Lung (tissue), 17 donors: ENCODE measurements at places on chromosomes 11 and 22. TPM values are rescaled to one million over a fixed set of nuclear protein-coding genes. Genes with fewer than 3 reads are reported as not detected.

DNA sequence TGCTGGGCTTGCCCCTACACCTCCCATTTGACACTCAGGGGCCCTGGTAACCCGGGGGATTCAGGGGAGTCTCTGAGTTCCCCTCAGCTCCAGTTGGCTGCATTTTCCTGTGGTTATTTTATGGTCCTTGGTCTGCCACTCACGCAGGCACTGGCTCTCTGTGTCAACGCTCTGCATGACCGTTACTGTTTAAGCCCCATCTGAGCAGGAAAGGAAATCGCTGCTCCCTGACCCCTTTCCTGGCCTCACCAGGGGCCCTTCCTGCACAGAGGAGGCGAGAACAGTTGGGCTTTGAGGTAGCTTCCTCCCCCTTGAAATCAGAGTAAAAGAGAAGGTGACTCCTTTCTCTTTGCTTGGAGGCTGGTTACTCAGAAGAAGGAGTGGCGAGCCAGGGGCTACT is 2.4 kb downstream of the C1QTNF4 start:
- DNase-seq, result no peak

GRCh38 chr11:88344869-88345268 is 7.3 kb upstream of the CTSC start:
- DNase-seq, result no peak

DNA sequence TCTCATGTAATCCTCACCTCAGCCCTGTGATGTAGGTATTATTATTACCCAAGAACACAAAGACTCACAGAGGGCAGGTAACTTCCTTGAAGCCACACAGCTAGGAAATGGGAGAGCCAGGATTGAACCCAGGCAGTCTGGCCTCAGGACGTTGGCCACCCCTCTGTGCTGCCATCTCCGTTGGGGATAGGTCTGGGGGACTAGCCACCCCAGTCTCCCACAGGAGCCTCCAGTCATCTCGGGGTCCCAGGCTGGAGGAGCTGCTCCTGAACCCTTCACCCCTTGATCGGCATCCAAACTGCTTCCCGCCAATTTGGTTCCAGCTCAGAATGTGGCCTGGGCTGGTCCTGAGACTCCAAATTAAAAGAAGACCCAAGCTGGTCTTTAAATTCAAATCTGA is 10.4 kb upstream of the TCF20 start:
- DNase-seq, result no peak

The KCNJ1 gene
- 0.16 TPM for polyA plus RNA-seq
